Activated naive CD4-positive, alpha-beta T cell (primary cell): ENCODE measurements at places on chromosomes 5 and 9.

DNA sequence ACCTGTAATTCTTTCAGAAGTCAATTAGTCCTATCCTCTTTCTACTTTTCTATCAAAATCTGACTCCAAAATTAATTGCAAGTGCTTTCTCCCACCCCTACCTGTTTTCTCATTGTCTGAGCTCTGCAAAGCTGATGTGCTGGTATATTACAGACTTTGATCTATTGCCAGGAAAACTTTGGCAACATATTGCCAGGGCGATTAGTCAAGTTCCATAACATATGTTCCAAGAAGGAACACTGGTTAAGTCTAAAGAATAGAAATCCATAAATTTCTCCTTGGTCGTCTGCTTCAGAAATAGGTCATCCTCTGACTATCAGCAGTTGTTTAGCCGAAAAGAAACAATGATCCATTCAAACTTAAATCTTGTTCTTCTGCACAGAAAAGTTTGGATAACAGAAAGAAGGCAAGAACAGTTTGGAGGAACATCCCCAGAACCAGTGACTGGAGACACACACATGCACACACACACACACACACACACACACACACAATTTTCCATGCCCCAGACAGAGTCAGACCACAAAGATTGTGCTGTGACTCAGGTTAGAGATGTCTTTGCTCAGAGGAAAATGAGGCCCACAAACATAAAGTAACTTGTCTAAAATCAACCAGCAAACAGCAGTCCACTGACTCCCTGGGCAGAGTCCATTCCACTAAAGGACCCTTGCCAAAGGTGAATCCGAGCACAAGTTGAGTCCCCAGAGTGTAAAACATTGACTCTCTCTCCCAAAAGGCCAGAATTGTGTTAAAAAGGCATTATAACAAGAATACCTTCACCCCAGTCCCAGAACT is 202.1 kb downstream of the DEPDC1B start:
- no peak for DNase-seq

DNA sequence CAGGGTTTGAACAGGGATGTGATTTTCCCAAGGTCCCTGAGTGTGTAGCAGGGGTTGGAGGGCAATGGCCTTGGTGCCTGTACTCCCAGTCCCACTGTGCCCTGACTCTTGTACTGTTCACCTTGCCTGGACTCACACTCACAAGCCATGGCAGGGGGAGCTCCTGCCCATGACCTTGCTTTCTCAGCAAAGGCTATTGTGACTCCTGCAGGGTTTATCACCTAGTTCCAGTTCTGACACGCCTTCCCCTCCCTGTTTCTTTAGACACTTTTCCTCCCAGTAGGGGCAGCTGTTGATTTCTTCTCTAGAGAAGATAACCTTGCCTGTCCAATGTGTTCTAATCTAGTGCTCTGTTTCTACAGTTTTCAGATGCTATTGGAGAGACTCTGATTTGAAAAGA is 139.5 kb downstream of the FSTL4 start:
- no peak for DNase-seq

GRCh38 chr9:125646621-125647100 is 60.3 kb downstream of the MAPKAP1 start:
- no peak for DNase-seq

DNA sequence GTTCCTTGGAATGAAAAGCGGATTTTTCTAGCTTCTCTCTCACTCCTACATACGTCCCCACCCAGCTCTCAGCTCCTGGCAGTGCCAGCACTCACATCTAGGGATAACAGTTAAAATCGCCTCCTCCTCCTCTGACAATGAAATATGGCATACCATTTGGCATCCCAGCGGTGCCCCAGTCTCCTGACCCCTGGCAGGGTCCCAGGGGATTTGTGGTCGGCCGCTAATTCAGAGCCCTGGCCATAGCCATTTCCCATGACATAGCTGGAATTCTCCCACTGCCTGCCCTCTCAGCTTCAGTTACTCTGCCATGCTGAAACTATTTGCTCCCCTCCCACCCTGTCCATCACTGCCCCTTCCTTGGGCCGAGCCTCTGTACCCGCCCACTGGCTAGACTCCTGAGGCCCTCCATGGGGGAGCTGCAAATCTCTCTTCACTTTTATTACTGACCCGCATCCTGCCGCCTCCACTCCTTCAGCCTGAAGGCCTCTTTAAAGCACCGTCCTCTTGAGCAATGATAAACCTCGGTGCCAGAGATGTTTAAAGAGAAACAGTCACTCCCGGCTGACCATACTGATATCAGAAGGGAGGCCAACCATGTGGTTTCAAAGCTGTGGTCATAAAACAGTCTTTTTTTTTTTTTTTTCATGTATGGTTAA is 139.8 kb downstream of the SLIT3 start:
- no peak for DNase-seq
